ENCODE measurements at places on chromosomes 1 and 21.
A peak's percentile ranks its signal among the peaks of the same experiment; 100 is the strongest.

DNA sequence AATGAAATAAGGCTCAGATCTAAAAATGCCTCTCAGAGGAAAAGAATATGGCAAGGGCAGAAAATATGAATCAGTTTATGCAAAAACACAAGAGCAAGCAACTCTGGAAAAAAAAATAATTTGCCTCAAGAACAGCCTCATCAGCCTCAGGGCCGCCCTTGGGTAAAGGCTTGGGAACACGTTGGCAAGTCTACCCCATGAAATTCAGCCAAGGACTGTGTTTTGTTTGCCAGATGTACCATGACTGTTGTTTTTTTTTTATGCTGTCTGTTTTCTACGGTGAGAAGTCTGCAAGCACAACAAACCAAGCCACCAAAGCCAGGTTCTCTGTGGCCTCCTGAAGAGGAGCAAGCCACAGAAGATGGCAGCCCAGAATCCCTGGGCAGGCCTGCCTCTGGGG is 18.0 kb downstream of the HHIPL2 start:
- peaks cover 6% of the 10 kb centered on the region for H3K36me3 ChIP-seq
- no peaks in the 10 kb centered on the region for H3K4me1 ChIP-seq
- no peak for DNase-seq
- H3K27ac ChIP-seq = no peak overlapping the region

- H3K4me1 ChIP-seq = no peaks in the 10 kb centered on the region
- no peak overlapping the region for H3K4me3 ChIP-seq
- peaks cover 19% of the 10 kb centered on the region for H3K27me3 ChIP-seq
- no peak overlapping the region for H3K27ac ChIP-seq
- peaks cover 3% of the 10 kb centered on the region for H3K36me3 ChIP-seq
Observed at GRCh38 chr1:199898654-199899053, 128.9 kb upstream of the NR5A2 start.

- DNase-seq = no peak
- H3K4me1 ChIP-seq = no peaks in the 10 kb centered on the region
- no peak overlapping the region for H3K4me3 ChIP-seq
- peaks cover 10% of the 10 kb centered on the region for H3K36me3 ChIP-seq
- H3K27ac ChIP-seq = no peak overlapping the region
Observed at GRCh38 chr21:46108827-46109312, 11.0 kb downstream of the COL6A2 start.

- peaks cover 58% of the 10 kb centered on the region for H3K27me3 ChIP-seq
- H3K4me3 ChIP-seq = no peak overlapping the region
- peak; percentile 53 for DNase-seq
- H3K36me3 ChIP-seq = no peaks in the 10 kb centered on the region
- no peaks in the 10 kb centered on the region for H3K4me1 ChIP-seq
Observed at GRCh38 chr1:159211331-159212136, 6.9 kb downstream of the ACKR1 start.

DNA sequence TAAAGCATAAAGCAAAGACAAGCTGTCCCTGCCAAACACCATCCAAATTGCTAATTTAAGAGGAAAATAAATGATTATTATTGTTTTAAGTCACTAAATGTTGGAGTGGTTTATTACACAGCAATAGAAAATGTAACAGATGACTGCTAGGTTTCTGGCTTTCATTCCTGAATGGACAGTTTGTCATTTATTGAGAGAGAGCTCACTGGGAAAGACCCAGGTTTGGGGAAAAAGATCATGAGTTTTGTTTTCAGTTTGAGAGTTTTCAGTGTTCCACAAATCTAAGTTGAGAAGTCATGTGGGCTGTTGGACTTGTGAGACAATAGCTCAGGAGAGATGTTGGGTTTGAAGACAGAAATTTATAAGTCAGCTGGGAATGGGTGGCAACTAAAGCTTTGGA is 5.4 kb downstream of the GPA33 start:
- H3K36me3 ChIP-seq = peaks cover 10% of the 10 kb centered on the region
- peaks cover 13% of the 10 kb centered on the region for H3K4me1 ChIP-seq
- no peak overlapping the region for H3K27ac ChIP-seq
- DNase-seq = no peak
- no peak overlapping the region for H3K4me3 ChIP-seq
- H3K27me3 ChIP-seq = peaks cover 5% of the 10 kb centered on the region

GRCh38 chr1:54583871-54584270 is 35.8 kb downstream of the ACOT11 start:
- no peak for DNase-seq
- H3K4me1 ChIP-seq = peaks cover 7% of the 10 kb centered on the region
- no peak overlapping the region for H3K27ac ChIP-seq
- no peak overlapping the region for H3K4me3 ChIP-seq
